ENCODE measurements at places on chromosomes 1 and 21. TPM values are rescaled to one million over a fixed set of nuclear protein-coding genes. Genes with fewer than 3 reads are reported as not detected.

GRCh38 chr1:23367451-23367790 is 2.2 kb downstream of the ZNF436 start:
- peaks cover 13% of the 10 kb centered on the region for H3K36me3 ChIP-seq
- H3K27me3 ChIP-seq: no peaks in the 10 kb centered on the region
- peaks cover 14% of the 10 kb centered on the region for H3K4me1 ChIP-seq
- H3K27ac ChIP-seq: peak overlapping the region; percentile 99
- H3K4me3 ChIP-seq: peak overlapping the region; percentile 91

The LIPI gene
- total RNA-seq: not detected

The LYPLAL1 gene
- total RNA-seq: 24.8 TPM

The CHIA gene
- total RNA-seq: not detected

DNA sequence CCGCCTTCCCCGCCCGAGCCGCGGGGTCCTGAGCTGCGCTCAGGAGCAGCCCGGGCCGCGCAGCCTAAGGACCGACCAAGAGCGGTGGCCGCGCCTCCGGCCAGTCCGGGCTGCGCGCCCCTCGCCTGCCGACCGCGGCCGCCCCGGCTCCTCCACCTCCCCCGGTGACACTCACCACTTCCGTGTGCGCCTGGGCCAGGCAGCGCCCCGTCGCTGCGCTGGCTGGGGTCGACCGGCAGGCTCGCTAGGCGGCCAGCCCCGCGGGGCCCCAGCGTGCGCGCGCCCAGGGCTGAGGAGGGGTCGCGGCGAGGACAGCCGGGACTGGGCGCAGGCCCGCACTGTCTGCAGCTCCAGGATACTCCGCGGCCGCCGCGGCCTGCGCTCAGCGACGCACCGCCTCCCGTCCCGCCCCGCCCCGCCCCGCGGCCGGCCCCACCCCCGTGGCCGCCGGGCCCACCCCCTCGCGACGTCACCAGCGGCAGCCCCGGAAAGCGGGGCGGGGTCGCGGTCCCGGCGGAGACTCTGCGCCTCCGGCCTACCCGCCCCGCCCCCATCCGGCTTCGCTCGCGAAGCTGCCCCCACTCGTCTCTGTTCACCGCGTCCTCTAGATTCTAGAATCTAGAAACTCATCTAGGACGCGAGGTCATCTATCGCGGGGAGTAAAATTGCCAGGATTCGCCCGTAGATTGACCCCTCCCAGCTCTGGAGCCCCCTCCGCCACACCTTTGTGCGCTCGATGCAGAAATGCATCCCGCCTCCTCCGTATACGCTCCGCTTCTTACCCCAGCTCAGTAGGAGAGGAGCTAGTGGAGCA is at the start of gene JAK1:
Gene JAK1 (minus strand): TSS at position 392 of the 814 bp plus-strand sequence. CDS start 80,285 bp downstream, outside the sequence.
- peak; percentile 36 for DNase-seq
- H3K27ac ChIP-seq: peak within 1 kb of the TSS; percentile 93
- H3K36me3 ChIP-seq: no peaks in the 10 kb centered on the region
- peak within 1 kb of the TSS; percentile 91 for H3K4me3 ChIP-seq
- H3K4me1 ChIP-seq: peaks cover 25% of the 10 kb centered on the region

GRCh38 chr1:43839056-43839455 is 94.5 kb upstream of the ARTN start:
- H3K4me3 ChIP-seq: peak overlapping the region; percentile 42
- peak overlapping the region; percentile 60 for H3K27ac ChIP-seq
- H3K27me3 ChIP-seq: no peaks in the 10 kb centered on the region
- no peak for DNase-seq

The FMO2 gene
- total RNA-seq: 375 TPM

DNA sequence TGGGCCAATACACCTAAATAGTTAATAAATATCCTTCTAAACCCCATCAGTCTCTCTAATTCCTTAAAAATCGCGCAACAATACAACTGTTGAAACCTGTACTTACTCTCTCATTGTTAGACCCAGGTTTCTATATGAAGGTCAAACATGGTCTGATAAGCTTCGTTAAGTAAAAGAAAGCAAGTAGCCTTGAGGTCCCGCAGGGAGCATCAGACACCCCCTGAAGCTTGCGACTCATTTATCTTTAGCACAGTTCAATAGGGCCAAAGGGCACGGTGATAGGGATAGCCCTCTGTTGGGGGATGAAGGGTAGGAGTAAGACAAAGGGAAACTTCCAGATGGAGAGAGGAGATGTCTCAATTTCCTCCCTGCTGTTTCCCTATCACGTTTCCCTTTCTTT is 27.3 kb upstream of the THEM4 start:
- H3K4me3 ChIP-seq: no peak overlapping the region
- no peaks in the 10 kb centered on the region for H3K27me3 ChIP-seq
- no peaks in the 10 kb centered on the region for H3K36me3 ChIP-seq
- peaks cover 9% of the 10 kb centered on the region for H3K4me1 ChIP-seq
- no peak for DNase-seq

DNA sequence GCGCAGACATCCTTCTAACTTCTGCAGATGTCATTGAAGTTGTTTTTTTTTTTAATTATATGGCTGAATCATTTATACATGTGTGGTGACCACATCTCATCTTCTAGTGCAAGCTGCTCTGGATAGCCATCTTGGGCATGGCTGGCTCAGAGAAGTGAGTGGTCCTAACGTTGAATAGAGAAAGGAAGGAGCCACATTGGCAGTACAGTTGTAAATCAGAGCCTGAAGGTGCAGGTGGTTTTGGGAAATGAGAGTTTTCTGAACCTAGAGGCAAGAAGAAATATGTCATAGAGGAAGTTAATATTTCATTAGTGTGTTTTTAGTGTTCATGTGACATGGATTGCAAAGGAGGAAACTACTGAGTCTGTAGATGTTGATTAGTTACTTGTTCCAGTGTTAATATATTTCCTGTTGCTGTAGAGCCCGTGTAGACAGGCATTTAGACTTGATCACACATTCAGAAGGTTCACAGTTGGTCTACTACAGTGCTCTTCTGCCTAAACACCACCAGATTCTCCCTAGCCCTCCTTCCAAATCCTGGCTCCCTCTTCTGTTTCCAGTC is 163.7 kb downstream of the ROR1 start:
- H3K4me3 ChIP-seq: no peak overlapping the region
- no peak for DNase-seq
- no peaks in the 10 kb centered on the region for H3K36me3 ChIP-seq
- H3K27me3 ChIP-seq: no peaks in the 10 kb centered on the region
- H3K4me1 ChIP-seq: peaks cover 69% of the 10 kb centered on the region

- DNase-seq: no peak
- H3K36me3 ChIP-seq: no peaks in the 10 kb centered on the region
- no peak overlapping the region for H3K4me3 ChIP-seq
- no peaks in the 10 kb centered on the region for H3K4me1 ChIP-seq
- no peak overlapping the region for H3K27ac ChIP-seq
Measured at GRCh38 chr21:32868631-32869454, 97.3 kb upstream of the PAXBP1 start.

DNA sequence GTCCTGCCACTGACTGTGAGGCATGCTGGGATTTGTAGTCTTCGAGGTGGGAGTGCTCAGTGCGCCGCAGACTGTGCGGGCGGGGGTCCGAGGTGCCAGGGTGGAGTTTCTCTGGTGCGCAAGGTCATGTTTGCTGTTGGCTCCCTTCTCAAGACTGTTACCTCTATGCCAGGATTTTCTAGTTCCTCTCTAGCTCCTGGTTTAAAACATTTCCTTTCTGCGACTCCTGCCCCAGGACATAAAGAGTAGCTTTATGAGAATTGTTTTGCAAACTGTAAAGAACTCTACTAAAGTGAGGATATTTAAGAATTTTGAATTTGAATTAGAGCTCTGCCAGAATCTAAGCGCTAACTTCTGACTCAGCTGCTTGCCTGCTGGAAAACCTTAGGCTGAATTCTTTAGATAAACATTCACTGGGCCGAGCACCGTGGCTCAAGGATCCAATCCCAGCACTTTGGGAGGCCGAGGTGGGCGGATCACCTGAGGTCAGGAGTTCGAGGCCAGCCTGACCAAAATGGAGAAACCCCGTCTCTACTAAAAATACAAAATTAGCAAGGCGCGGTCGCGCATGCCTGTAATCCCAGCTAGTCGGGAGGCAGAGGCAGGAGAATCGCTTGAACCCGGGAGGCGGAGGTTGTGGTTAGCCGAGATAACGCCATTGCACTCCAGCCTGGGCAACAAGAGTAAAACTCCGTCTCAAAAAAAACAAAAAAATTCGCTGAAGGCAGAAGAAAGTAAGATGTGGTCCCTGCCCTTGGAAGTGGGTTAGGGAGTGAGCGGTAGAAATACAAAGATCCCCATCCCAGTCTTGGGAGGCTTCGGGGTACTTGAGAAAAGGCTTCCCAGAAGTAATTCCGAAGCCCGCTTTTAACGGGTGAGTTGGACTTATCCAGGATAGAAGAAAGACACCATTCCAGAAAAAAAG is 992 bp upstream of the USP48 start:
- H3K27me3 ChIP-seq: no peaks in the 10 kb centered on the region
- peaks cover 29% of the 10 kb centered on the region for H3K4me1 ChIP-seq
- H3K4me3 ChIP-seq: peak overlapping the region; percentile 87
- no peaks in the 10 kb centered on the region for H3K36me3 ChIP-seq
- no peak for DNase-seq
- H3K27ac ChIP-seq: peak overlapping the region; percentile 99

- DNase-seq: no peak
- H3K4me1 ChIP-seq: peaks cover 47% of the 10 kb centered on the region
- H3K4me3 ChIP-seq: no peak overlapping the region
Measured at GRCh38 chr1:112698366-112699310, 8.3 kb downstream of the RHOC start.

GRCh38 chr1:106232128-106232527 is 824.3 kb upstream of the PRMT6 start:
- no peak overlapping the region for H3K4me3 ChIP-seq
- no peaks in the 10 kb centered on the region for H3K36me3 ChIP-seq
- H3K4me1 ChIP-seq: no peaks in the 10 kb centered on the region
- DNase-seq: no peak
- H3K27ac ChIP-seq: no peak overlapping the region
- H3K27me3 ChIP-seq: no peaks in the 10 kb centered on the region

DNA sequence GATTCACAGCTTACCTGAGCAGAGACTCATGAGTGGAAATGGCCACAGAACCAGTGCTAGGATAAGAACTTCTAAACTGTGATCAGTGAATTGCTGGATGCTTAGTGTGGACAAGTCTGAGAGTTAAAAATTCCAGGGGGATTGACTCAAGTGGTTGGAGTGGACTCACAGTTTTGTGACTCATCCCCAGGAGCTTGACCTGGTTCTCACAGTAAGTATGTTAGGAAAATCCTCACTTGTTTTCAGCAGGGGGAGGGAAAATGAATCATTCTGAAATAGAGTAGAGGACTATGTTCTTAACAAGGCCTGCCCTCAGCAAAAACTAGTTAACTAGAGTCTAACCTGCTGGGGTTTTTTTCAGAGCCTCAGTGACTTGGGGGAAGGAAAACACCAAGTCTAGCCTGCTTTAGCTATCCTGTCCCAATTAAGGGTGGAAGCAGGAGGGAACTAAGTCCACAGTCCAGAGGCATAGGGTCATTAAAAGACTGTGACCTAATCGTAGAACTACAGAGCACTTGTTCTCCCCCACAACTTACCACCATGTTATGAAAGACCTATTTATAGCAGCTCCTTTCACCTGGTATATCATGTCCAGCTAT is 6.1 kb upstream of the CDC73 start:
- peak overlapping the region; percentile 4 for H3K27ac ChIP-seq
- no peak overlapping the region for H3K4me3 ChIP-seq
- no peak for DNase-seq
- no peaks in the 10 kb centered on the region for H3K27me3 ChIP-seq

The CD53 gene
- 55.6 TPM for total RNA-seq

GRCh38 chr1:228064741-228065542 is 17.6 kb upstream of the ARF1 start:
- no peaks in the 10 kb centered on the region for H3K4me1 ChIP-seq
- no peak for DNase-seq
- H3K4me3 ChIP-seq: no peak overlapping the region
- no peaks in the 10 kb centered on the region for H3K36me3 ChIP-seq
- H3K27ac ChIP-seq: no peak overlapping the region
- H3K27me3 ChIP-seq: peaks cover 19% of the 10 kb centered on the region

The FAM229A gene
- 11.8 TPM for total RNA-seq

DNA sequence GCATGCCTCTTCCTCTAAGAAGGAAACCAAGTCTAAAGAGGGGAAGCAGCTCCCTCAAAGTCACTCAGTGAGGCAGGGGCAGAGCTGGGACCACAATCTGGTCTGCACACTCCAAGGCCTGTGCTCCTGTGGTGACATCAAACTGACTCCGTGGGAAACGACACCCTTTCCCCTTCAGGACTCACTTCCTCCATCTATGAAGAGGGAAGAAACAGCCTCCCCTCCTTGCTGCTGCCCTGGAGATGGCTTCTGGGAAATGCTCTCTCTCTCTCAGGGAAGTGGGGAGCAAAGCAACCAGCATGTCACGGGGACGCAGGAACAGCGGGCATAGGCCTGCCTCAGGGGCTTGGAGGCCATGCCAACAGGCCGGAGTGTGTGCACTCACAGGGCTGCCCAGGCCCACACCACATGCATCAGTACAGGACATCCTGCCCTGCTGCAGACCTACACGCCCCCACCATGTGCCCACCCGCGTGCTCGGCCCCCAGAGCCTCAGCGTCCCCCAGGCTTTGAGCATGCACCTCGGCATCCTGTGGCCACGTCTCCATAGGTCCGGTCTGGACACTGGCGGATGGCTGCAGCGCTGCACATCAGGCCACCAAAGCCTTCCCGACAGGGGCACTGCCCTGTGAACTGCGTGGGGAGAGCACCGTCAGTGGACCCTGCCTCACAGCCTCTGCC is 25.7 kb downstream of the LAMB3 start:
- no peak for DNase-seq
- H3K36me3 ChIP-seq: no peaks in the 10 kb centered on the region
- no peak overlapping the region for H3K4me3 ChIP-seq
- H3K27ac ChIP-seq: no peak overlapping the region
- no peaks in the 10 kb centered on the region for H3K27me3 ChIP-seq
- H3K4me1 ChIP-seq: peaks cover 20% of the 10 kb centered on the region

GRCh38 chr1:63677497-63677896 is 84.3 kb downstream of the PGM1 start:
- DNase-seq: no peak
- no peaks in the 10 kb centered on the region for H3K27me3 ChIP-seq
- no peak overlapping the region for H3K27ac ChIP-seq
- no peak overlapping the region for H3K4me3 ChIP-seq
- H3K4me1 ChIP-seq: peaks cover 20% of the 10 kb centered on the region
- H3K36me3 ChIP-seq: no peaks in the 10 kb centered on the region

GRCh38 chr1:37716321-37716720 is 24.0 kb downstream of the CDCA8 start:
- H3K4me3 ChIP-seq: no peak overlapping the region
- no peak for DNase-seq
- H3K4me1 ChIP-seq: no peaks in the 10 kb centered on the region
- no peaks in the 10 kb centered on the region for H3K27me3 ChIP-seq
- no peak overlapping the region for H3K27ac ChIP-seq
- no peaks in the 10 kb centered on the region for H3K36me3 ChIP-seq

The DCST1 gene
- not detected for total RNA-seq

DNA sequence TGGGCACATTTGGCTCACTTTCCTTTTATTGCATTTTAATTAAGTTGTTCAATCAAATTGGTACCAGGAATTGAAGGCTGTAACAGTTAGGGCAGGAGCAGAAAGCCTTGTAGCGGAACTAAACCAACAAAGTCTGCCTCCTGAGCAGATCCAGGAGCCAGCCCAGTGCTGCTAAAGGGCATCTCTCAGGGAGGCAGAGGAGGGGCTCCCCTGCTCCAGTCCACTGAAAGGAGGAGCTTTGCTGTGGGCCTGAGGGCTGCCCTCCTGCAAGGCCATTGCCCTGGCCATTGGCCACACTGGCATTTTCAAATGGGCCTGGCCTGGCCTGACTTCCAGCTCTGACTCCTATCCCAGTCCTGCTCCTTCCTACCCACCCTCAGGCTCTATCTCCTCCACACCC is 3.7 kb upstream of the TRABD2B start:
- DNase-seq: no peak
- H3K27me3 ChIP-seq: no peaks in the 10 kb centered on the region
- H3K27ac ChIP-seq: no peak overlapping the region
- H3K36me3 ChIP-seq: no peaks in the 10 kb centered on the region
- H3K4me3 ChIP-seq: no peak overlapping the region

The DPYD gene
- 29.1 TPM for total RNA-seq

Measured in thoracic aorta (tissue), 2 donors.